Umbilical cord (tissue), 2 donors: ENCODE measurements at places on chromosomes 3 and 15.

DNA sequence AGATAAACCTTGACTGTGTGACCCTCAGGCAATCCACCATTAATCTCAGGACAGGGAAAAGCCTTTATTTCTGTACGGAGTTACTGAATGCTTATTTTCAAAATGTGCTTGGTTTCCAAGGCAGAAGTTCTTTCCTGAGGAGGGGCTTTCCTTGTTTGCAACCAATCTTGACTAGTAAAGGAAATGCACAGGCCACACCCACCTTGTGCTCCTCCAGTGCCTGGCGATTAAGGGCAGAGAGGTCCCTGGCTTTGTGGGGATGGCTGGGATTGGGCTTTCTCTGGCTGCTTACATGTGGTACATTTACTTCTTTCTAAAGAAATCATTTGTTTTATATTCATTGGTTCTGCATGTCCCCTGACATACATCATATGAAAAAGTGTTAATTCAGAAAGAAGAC lies 47.8 kb downstream of the ZNF621 start:
- DNase-seq, result no peak

- no peak for DNase-seq
Measured at GRCh38 chr3:152540120-152540519, 271.4 kb downstream of the MBNL1 start.

- DNase-seq, result no peak
Measured at GRCh38 chr3:65169961-65170360, 482.2 kb upstream of the ADAMTS9 start.

DNA sequence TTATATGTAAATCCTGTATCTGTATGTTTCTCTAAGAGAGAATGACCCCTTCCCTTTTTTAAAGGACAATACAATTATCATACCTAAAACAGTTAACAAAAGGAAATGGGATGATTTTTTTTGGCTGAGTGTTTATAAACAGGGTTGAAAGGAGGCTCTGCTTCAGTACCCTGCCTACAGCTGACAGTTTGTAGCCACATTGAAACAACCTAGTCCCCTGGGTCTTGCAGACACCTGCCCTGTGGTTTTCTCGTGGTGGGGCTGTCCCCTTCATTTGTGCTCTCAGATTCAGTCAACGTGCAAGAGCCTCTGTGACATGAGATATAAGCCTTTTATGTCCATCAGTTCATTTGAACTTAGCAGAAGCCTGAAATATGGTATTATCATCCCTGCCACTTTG lies 2.3 kb upstream of the HMCES start:
- DNase-seq, result no peak

GRCh38 chr3:10697918-10698317 lies 118.1 kb upstream of the SLC6A11 start:
- no peak for DNase-seq

- DNase-seq, result peak; percentile 27
Measured at GRCh38 chr3:165835431-165835830, 1.8 kb downstream of the BCHE start.

GRCh38 chr3:124282751-124283651 lies 291.1 kb upstream of the ROPN1 start:
- DNase-seq, result peak; percentile 88

DNA sequence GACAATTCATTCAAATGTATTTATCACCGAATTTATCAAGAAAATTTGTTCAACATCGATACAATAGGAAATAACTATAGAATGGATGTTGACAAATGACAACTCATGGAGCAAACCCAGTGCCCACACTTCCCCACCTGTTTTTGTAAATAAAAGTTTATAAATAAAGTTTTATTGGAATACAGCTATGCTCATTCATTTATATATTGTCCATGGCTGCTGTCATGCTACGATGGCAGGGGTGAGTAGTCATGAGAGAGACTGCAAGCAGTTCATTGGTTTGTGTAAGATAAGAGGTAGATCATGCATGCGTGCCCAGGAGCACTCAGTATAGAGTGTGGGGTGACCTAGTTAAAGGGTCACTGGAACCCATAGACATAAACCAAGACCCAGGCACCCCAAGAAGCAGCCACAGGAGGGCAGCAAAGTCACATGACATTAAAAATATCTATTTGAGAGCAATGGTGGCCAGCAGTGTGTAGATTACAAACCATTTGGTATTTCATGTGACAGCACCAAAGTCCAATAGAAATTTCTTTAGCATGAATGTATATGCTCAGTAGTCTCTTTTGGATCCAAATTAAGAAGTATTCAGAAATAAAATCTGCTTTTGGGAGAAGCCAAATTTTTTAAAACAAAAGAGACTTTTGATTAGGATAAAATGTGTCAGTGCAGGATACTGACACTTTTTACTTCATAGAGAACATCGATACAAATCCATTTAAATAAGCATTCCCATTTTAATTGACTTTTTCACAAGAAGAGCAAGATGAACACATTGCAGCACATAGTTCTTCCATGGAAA lies 794.8 kb downstream of the MCTP2 start:
- DNase-seq, result peak; percentile 54
